ENCODE measurements at places on chromosomes 12 and 14.
A peak's percentile ranks its signal among the peaks of the same experiment; 100 is the strongest.

DNA sequence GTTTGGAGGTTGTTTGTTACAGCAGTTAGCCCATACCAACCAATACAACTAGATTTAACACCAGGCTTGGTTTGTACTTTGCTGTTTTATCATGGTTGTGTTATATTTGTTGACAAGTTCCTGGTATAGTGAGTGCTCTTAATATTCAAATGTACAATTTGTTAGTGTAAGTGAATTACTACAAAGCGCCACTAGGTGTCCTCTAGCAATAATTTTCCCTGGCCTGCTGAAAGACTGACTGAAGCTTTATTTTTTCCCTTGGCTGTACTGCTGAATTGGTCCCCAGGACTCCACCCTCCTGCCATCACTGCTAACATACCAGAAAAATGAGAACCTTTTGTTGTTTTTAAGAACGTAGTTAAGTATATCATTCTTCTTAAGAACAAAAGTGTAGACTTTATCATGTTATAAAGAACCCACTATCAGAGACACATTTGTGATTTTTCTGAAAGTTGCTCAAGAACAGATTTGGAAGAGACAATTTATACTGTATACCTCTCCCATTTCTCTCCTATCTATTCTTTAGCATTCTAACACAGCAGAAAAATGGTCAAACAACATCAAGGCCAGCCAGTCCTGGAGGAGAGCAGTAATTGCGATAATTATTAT, 75.3 kb upstream of the FAR2 start:
- peak; percentile 55 for DNase-seq

DNA sequence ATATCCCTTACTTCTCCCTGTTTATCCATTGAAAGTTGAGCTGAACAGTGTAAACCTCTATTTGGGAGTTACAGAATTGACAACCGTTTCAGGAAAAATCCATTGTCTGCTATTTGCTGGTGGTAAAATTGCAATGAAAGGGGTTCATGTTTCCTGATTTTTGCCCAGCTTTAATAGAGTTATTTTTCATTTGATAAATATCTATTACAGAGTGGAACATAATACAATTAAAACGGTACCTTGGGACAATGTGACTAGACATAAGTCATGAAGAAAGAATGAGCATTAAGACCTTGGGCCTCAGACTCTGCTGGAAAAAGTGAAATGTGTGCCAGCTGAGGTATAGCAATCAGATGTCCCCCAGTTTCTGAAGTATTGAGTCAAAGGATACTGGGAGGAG, 13.1 kb downstream of the PTPRR start:
- DNase-seq, result no peak

- no peak for DNase-seq
Observed at GRCh38 chr12:46368138-46368537, 4.4 kb downstream of the SLC38A2 start.

DNA sequence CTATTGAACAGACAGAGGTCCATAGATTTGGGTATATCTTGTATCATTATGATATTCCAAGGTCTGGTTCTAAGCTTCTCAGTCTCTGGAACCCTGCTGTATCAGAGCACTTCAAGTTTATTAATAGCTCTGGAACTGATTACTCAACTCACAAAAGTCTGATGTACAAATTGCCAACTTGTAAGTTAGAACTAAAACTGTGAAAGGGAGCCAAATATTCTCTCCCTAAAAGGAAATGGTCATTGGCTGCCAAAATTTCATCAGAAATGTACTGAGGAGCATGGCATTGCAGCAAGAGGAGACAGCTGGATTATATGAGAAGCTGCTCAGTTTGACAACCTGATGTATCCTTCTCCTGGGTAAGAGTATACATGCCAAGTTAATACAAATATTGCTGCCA, 828.8 kb upstream of the SEL1L start:
- no peak for DNase-seq

- no peak for DNase-seq
Observed at GRCh38 chr12:32906399-32907165, 10.0 kb upstream of the PKP2 start.
